ENCODE measurements at places on chromosomes 12 and 14. TPM values are rescaled to one million over a fixed set of nuclear protein-coding genes. Genes with fewer than 3 reads are reported as not detected.

Gene DAO
- polyA plus RNA-seq: not detected

GRCh38 chr12:2352203-2352602, 299.4 kb downstream of the CACNA1C start:
- no peak for DNase-seq

- no peak for DNase-seq
Observed at GRCh38 chr12:12230275-12230674, 36.6 kb downstream of the LRP6 start.

GRCh38 chr14:68774771-68775613, 17.9 kb downstream of the ZFP36L1 start:
- DNase-seq: no peak

GRCh38 chr14:71148627-71149026, 241.4 kb downstream of the PCNX1 start:
- no peak for DNase-seq

DNA sequence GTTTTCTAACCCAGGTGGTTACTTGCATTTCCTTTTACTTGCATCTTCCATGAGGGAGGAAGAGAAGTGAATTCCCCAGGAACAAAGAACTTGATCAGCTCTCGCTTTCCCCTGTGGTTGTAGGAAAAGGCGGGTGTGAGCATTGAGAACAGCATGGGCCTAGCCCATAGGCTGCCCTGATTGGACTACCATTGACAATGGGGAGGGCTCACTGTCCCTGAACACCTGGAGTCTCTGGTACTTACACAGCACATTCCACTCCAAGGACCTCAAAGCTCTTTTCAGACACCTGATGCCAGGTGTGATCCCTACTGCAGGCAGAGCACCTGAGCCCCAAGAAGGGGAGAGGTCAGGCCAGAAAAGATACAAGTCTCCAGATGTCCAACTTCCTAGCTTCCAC, 25.0 kb downstream of the MAX start:
- DNase-seq: no peak

DNA sequence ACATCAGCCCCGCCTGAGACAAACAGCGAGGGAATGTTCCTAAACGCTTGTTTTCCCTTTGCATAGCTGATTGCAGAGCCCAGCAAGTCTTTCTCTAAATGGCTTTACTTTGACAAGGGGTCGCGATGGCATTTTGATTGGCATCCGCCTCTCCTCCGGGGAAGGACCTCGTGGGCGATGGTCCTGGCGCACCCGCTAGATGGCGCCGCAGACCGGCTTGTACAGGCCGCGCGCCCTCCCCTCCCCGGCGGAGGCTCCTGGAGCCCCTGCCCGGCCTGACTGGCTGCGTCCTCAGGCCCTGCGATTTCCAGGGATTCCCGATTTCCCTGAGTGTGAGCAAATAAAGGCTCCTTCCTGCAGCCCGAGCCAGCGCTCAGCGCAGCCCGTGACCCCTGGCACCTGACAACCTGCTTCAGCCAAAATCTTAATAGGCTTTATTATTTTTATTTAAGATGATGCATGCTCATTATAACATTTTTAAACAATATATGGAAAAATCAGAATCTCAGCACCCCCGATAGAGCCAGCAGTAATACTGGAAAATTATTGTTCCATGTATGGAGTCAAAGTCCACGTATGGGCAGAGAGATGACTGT, 468.3 kb downstream of the AACS start:
- DNase-seq: no peak

Gene LRRC74A
- polyA plus RNA-seq: not detected

- no peak for DNase-seq
Observed at GRCh38 chr12:52832985-52833905, 866 bp downstream of the KRT79 start.

Gene RHOF
- 139 TPM for polyA plus RNA-seq

Gene LRP1-AS
- polyA plus RNA-seq: not detected

DNA sequence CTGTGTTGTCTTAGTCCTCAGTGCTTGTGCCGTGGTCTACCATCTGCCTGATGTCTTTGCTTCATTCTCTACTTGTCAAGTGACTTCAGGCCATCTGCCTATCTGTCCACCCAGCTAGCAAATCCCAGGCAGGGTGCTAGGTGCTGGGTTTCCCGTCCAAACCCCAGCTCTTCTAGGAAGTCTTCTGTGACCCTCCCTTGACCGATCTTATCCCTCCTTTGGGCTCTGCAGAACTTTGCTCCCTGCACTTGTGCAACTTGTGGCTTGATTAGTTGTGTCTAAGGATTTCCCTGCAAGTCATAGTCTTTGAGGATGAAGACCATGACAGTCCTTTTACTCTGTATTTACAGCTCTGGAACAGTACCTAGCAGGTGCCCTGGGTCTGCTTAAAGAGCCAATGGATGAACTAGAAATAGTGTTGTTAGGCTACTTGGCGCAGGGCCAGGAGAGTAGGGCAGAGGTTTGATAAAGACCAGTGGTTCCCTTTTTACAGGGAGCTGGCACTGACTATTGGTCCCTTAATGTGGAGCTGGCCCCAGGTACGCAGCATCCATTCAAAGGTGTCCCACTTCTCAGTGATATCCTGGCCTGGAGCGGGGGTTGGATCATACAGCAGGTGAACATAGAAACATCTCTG, 60.1 kb downstream of the ADCK1 start:
- no peak for DNase-seq

- no peak for DNase-seq
Observed at GRCh38 chr12:28781671-28782652, 367.1 kb upstream of the FAR2 start.

Gene FBLN5
- polyA plus RNA-seq: 12.1 TPM

DNA sequence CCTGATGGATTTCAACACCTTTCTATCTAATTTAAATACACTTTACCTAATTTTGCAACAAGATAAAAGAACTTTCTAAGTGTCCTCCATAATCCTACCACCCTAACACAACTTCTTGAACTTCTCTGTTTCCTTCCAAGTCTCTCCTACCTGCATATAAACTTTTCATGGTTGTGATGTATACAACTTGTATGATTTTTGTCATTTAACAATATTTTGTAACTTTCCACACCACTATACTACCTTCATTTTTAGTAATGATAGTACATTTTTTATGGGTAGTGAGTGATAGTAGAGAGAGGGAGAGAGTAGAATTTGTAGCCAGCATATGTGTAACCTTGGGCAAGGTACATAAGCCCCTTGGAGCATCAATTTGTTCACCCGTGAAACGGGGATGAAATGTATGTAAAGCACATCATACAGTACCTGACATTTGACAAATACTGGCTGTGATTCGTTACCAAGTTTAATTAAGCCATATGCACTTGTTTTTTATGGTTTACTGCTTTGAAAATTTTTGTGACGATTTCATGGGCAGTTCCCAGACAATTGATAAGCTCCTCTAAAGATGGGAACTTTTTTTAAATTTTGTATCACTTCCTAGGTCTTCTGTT, 177.8 kb upstream of the SLC38A2 start:
- DNase-seq: no peak

Gene PTPRR
- not detected for polyA plus RNA-seq

GRCh38 chr12:2834581-2835491, at the start of gene NRIP2:
NRIP2 (minus strand) TSS chr12:2835035; CDS start chr12:2834983, 52 bp downstream.
- no peak for DNase-seq

Gene OR4E2
- not detected for polyA plus RNA-seq

GRCh38 chr12:26331960-26332359, 136.6 kb downstream of the SSPN start:
- no peak for DNase-seq

GRCh38 chr12:58523360-58523759, 396.9 kb downstream of the LRIG3 start:
- DNase-seq: no peak

All from CD8-positive, alpha-beta memory T cell (primary cell).